ENCODE measurements at places on chromosomes 13 and 19. TPM values are rescaled to one million over a fixed set of nuclear protein-coding genes. Genes with fewer than 3 reads are reported as not detected.

GRCh38 chr13:110132225-110132982, 174.6 kb downstream of the COL4A1 start:
- DNase-seq = no peak

DNA sequence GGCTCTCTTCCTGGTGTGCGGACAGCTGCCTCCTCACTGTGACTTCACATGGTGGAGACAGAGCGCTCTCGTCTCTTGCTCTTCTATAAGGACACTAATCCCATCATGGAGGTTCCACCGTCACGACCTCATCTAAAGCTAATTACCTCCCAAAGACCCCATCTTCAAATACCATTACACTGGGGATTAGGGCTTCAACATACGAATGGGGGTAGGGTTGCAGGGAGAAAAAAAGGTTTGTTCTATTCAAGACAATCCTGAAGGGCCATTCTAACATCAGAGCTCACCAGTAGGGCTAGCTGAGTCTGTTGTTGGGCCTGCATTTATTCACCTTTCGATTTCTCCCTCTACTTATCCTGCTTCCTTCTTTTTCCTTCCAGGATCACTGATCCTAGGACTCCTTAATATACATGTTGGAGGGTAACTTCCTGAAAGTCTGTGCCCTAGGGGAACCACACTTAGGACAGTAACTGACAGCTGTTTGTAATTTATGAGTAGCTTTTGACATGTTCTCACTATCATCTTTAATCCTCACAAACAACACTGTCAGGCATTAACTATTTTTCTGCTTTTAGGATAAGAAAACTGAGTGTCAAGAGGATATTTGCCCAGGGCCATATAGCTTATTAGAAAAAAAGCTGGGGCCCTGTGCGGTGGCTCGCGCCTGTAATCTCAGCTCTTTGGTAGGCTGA, 18.8 kb upstream of the GTF2F2 start:
- DNase-seq = no peak

- DNase-seq = no peak
Measured at GRCh38 chr19:47469719-47470118, 2.0 kb downstream of the SLC8A2 start.

DNA sequence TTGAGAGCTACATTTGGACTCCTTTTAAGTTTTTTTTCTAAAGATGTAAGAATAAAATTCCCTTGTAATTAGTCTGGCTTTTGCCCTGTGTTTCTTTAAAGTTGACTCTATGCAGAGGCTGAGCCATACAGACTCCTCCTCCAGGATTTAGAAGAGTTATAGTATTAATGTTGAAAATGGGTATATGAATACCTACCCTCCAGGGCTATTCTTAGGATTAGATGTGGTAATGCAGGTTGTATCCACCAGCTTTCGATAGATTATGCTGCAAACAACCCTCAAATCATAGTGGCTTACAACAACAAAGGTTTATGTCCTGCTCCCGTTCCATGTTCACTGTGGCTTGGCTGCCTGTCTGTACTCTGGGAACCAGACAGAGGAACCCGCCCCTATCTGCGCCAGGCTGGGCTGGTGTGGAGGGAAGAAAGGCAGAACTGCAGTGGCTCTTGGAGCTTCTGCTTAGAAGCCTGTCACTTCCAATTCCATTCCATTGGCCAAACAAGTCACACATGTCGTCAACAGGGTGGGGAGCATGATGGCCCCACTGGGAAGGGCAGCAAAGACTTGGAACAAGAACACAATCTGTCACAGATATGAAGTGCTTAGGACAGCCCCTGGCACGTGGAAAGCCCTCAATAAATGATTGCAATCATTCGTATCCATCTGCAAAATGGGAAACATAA, 290.8 kb downstream of the FOXO1 start:
- DNase-seq = no peak

- peak; percentile 73 for DNase-seq
Measured at GRCh38 chr19:2164020-2164998, 576 bp downstream of the DOT1L start.

- no peak for DNase-seq
Measured at GRCh38 chr19:715347-715746, 6.6 kb downstream of the PALM start.

DNA sequence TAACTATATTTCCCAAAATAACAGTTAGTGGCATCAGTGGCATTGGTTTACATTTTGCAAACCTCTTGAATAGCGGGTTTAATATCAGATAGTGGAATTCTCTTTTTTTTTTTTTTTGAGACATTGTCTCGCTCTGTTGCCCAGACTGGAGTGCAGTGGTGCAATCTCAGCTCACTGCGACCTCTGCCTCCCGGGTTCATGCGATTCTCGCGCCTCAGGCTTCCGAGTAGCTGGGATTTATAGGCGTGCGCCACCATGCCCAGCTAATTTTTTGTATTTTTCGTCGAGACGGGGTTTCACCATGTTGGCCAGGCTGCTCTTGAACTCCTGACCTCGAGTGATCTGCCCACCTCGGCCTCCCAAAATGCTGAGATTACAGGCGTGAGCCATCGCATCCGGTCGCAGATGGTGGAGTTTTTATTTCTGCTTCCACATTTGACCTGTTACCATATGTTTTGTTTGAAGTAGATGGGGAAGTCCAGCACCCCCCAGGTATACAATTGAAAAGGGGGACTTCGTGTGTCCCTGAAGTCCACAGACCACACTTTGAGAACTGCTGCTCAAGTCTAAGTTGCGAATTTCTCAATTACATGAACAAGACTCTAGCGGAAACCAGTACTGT, 40.5 kb upstream of the XPO4 start:
- no peak for DNase-seq

DNA sequence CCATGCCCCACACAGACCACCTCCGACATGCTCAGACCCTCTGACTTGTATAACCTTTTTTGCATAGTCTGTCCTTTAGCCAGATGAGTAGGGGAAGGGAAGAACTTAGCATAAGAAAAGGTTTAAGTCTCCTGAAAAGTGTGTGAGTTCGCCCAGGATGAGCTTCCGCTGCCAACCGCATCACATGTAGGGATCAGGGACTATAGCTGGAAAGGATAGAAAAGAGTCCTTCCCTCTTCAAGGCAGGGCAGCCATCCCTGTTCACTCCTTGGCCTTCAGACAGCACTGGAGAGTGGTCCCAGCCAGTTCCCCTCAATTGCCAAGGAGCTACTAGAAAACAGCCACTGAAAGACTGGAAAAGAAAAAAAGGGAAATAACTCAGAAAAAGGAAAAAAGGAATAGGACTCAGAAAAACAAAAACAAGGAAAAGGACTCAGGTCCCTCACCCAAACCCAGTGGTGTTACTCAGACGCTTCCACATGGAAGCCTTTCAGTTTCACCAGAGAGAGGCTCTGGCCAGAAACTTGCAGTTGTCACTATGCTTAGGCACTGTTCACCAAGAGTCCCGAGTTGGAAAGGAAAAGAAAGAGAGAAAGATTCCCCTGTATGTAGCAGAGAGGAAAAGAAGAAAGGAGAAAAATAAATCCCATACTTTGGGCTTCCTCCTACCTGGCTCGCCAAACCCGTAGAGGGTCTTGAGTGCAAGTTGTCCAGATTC, 5.6 kb upstream of the TM9SF2 start:
- DNase-seq = no peak

GRCh38 chr13:47480951-47481350, 520.1 kb downstream of the SUCLA2 start:
- DNase-seq = no peak

- DNase-seq = no peak
Measured at GRCh38 chr13:20131057-20131832, 29.6 kb downstream of the GJA3 start.

GRCh38 chr19:15234431-15235130, 2.3 kb upstream of the EPHX3 start:
- DNase-seq = no peak

GRCh38 chr13:85976242-85976641, 177.0 kb upstream of the SLITRK6 start:
- DNase-seq = no peak

DNA sequence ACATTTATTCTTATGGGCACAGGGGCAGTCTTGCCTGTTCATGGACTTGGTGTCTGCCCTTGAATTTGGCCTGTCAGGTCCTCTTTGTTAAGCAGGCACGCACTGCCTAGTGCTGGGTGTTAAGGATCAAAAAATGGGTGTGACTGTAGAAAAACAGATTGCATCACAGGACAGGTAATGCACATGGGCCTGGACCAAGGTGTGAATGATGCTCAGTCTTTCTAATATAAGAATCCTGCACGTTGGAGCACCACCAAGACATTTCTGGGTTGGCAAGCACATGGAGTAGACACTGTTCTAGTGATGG, 33.7 kb downstream of the GATAD2A start:
- no peak for DNase-seq

DNA sequence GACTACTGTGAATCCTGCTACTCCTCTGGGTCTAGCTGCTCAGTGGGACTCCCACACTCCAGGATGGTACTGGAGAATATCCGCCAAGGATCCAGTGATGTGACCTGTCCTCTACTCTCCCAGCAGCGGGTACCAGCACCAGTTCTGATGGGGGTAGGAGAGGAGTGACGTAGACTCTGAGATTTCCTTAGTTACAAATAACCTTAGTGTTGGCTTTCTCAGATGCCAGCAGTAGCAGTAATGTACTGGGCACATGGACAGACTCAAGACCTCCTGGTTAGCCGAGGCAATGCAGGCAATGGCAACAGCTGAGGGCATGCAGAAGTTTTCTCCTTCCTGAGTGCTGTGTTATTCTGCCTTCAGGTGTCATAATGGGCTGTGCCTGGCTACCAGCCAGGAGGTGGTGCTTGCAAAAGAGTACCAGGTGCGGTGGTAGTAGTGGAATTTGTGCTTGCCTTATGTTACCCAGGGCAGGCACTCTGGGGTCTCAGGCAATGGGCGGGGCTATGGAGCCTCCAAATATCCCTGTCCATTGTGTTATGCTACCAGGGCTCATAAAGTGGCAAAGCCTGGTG, 105.3 kb upstream of the KLF5 start:
- no peak for DNase-seq

- peak; percentile 51 for DNase-seq
Measured at GRCh38 chr13:32019612-32020233, 11.9 kb upstream of the FRY start.

GRCh38 chr19:55694656-55695491, 19.8 kb downstream of the EPN1 start:
- no peak for DNase-seq

GRCh38 chr19:38360839-38361631, 13.3 kb upstream of the PSMD8 start:
- no peak for DNase-seq

DNA sequence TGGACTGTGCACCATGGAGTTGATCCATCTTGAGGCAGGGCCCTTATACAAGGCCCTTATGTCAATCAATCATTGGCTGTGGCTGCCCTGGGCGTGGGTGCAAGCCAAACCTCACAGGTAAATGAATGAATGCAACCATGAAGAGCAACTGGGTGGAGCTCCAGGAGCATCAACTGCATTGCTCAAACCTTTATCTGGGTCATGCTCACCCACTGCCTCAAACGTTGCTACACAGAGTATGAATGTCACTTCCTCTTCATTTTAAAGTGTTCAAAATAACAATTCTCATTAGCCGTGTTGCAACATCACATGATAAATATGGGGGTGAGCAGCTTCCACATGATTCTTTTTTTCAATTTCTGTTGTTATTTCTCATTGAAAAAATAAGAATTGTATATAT, 6.4 kb upstream of the ZNF333 start:
- DNase-seq = peak; percentile 15

DNA sequence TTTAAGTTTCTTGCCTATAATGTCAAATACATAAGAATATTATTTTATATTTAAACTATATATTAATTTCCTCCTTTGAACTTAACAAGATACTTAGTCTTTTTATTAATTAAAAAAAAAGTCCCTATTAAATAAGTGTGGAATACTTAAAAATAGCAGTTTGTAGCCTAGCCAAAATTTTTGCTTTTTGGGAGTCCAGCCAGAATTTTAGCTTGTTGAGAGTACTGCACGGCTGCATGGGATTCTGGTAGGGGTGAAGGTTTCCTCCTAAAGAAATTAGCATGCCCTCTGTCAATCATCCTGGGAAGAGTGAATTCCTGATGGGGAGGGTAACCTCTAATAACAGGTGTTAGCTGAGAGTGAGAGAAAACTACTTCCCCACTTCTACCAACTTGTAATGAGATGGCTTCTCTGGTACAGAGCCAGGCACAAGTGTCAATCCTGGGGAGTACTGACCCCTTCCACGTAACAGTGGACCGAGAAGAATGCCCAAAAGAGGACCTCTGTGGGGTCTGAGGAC, 195.7 kb downstream of the SPRY2 start:
- DNase-seq = no peak

DNA sequence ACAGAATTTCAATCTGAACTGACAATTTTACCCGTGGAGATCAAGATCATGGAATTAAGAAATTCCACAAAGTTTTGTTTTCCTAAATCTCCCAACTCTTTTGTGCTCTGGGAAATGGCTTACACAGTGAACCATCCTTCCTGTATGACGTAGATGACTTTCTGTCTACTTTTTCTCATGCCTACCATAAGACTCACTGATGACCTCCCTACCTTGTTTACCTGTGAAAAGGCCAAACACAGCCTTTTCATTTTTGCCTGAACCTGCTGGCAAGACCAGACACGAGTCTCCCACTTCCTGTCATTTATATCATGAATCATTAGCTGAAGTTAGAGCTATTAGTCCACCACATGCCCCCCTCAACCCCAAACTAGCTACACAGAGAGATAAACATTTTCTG, 4.6 kb upstream of the KBTBD6 start:
- DNase-seq = no peak

GRCh38 chr13:44171156-44171555, 202.5 kb upstream of the SERP2 start:
- DNase-seq = no peak

- DNase-seq = no peak
Measured at GRCh38 chr13:29578300-29579085, 17.0 kb downstream of the SLC7A1 start.

DNA sequence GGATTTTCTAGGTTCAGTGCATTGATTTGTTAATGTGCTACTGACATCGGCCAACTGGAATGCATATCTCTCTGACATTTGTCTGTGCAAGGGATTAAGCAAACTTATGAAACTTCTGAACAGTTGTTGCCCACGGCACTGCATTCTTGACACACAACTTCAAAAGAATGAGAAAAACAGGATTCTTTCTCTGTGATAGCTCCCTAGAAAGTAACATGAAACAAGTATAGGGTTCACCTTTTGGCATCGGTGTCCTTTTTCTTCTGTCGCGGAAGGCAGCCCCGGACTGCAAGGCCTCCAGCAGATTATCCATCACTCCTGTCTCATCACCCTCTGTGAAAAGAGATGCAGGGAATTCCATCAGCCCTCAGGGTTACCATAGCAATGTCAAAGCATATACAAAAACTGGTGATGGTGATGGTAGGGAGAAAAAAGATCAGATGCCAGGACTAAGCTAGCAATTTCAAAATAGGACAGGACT, 389.2 kb downstream of the DIAPH3 start:
- DNase-seq = no peak

The SHISA2 gene
- not detected for total RNA-seq

The ELSPBP1 gene
- not detected for total RNA-seq

The C13orf46 gene
- 2.2 TPM for total RNA-seq

The OR1M1 gene
- total RNA-seq = not detected

The SHISA7 gene
- total RNA-seq = not detected

The SMIM24 gene
- total RNA-seq = 0.49 TPM

The GDF15 gene
- not detected for total RNA-seq

The APOE gene
- 0.70 TPM for total RNA-seq

The CD33 gene
- total RNA-seq = 0.26 TPM

All from activated CD4-positive, alpha-beta T cell treated with anti-CD3 and anti-CD28 coated beads for 36 hours (primary cell).